GM04504 (cell line): ENCODE measurements at places on chromosomes 1 and 21.

- DNase-seq = no peak
These were observed 48.4 kb upstream of the C1orf198 start for GRCh38 chr1:230916587-230917283.

GRCh38 chr1:231240531-231240882 lies 505 bp upstream of the GNPAT start:
- DNase-seq = no peak

DNA sequence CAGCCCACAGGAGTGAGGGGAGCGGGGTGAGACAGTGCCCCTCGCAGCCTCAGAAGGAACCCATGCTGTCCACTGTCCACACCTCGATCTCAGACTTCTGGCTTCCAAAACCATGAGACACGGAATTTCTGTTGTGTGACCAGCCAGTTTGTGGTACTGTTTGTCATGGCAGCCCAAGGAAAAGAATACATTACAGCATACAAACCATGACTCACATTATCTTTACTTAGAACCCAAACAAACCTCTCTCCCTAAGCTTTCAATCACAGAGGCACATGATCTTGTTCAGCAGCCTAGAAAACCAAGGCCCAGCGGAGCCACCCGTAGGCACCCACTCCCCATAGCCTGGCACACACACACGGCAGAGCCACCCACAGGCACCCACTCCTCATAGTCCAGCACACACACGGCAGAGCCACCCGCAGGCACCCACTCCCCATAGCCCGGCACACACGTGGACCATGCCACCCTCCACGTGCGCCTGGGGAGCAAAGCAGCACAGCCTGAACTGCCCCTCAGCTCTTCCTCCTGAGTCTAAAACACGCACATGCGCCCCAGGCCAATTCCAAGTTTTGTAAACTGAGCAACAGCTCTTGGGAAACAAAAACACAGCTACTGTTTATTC lies 458 bp upstream of the KRTAP10-4 start:
- DNase-seq = no peak

GRCh38 chr1:22318279-22318981 lies 133.2 kb upstream of the ZBTB40 start:
- no peak for DNase-seq

DNA sequence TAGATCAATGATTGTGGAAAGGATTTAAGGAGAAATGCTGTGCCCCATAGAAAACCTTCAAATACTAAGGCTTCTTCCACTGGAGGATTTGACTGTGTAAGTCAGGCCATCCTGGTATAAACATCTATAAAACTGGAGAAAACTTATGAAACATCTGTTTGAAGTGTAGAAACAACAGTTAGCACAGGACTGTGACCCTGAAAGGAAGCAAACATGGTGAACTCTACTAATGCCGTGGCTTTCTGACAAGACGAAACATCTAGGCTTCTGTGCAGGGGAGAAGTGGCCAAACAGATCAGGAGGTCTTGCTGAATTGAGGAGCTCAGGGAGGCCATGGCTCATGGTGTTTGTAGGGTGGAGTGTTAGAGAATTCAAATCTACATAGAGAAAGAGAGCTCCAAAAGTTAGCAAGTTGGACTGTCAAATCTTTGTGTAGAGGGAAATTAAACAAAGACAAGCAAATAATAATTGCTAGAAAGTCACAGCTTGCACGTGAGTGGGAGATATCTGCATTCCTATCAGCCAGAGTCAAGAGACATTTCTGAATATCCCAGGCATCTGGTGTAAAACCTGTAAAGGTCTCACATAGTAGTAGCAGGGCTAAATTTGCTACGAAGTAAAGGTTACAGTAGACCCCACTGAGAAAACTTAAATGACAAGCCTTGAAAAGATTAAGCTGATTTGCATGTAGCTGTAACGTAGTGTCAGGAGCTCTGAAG lies 566.8 kb upstream of the B3GALT2 start:
- no peak for DNase-seq

DNA sequence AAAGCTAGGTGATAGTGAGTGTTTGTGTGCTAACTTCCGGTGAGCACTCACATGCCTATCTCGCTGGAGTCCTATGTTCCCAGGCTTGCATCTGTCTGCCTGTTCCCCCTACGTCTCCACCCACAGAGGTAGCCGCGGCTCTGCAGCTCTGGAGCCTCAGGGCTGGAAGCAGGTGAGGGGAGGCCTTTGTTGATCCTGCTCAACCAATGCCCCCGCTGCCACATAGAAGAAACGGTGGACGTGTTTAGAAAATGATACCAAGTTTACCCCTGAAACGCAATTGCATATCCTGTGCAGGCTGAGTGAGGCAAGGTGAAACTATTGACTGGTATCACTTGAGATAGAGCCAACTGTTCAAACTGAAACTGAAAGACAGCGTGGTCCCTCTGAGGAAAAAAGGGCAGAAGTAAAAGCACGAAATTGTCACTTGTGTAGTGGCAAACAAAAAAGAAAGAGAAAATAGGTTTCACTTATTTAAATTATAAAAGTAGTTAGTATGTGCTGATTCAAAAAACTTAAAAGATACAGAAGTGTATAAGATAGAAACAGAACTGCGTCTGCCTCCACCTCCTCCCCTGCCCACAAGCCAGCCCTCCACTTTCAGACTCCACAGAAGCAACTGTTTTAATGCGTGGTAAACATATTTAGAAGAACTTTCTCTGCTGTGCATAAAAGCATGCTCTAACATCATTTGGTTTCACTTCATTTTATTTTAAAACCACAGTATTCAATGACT lies 38.6 kb upstream of the ETS2 start:
- no peak for DNase-seq

DNA sequence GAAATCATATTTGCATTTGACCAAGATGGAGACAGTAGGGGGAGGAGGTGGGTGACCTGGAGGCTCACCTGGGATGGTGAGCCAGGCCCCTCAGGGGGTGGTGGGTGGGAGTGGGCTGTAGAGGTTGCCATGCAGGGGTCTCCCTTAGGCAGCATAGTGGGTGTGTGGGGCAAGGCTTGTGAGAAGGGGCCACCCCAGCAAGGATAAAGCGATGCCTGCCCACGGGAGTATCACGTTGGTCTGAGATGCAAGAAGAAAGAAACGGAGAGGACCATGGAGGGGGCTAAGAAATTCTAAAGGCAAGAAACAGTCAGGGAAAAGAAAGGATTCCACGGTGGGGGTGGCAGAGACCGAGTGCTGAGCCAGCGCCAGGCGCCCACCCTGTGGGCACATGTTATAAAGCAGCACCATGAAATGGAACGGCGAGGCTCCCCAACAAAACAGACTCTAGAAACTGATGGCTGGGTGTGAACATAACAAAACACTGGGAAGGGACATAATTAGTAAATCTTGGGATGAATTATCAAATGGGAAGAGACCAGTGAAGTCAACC lies 11.7 kb upstream of the C2CD2 start:
- no peak for DNase-seq

DNA sequence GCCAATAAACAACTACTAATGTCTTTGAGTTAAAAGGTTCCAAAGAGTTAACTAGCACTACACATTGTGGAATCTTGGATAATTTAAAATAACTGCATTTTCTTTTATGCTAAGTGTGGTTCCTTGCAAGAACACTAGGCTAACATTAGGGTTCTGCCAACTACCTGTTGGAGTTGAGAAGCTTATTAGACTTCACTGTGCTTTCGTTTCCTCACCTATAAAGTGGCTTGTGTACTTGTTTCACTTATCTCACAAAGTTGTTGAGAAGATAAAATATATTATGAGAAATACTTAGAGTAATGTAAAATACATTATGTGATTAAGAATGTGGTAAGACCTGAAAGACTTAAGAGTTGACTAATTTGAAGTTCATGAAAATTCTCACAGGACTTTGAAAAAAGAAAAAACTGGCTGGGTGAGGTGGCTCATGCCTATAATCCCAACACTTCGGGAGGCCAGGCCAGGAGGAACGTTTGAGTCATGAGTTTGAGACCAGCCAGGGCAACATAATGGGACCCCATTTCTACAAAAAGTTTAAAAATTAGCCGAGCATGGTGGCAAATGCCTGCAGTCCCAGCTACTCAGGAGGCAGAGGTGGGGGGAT lies 5.6 kb upstream of the RRAGC start:
- no peak for DNase-seq

DNA sequence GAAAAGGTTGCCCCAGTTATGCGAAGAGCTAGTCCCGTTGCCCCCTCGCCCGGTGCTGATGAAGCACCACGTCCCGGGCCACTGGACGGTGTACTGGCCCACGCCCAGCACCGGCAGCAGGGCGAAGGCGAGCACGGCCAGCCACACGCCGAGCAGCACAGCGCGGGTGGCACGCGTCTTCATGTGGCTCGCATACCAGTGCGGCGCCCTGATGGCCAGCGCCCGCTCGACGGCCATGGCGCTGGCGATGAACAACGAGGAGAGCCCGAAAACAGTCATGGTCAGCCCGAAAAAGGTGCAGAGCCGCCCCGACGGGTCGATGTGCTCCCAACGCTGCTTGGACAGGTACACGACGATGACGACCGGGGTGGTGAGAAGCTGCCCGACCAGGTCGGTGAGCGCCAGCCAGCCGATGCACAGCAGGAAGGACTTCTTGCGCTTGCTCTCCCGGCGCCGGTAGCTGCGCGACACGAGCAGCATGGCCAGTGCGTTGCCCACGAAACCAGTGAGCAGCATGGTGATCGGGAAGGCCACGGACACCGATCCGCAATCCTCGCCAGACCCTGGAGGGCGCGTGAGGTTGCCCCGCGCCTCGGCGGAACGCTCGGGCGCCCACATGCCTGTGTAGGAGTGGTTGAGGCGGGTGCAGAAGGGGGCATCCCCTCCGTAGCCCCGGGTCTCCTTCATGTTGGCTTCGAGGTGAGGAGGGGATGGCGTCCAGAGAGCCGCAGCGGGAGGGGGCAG lies 553 bp downstream of the PTGER3 start:
- DNase-seq = no peak

GRCh38 chr1:165635329-165635728 lies 4.3 kb downstream of the MGST3 start:
- no peak for DNase-seq

DNA sequence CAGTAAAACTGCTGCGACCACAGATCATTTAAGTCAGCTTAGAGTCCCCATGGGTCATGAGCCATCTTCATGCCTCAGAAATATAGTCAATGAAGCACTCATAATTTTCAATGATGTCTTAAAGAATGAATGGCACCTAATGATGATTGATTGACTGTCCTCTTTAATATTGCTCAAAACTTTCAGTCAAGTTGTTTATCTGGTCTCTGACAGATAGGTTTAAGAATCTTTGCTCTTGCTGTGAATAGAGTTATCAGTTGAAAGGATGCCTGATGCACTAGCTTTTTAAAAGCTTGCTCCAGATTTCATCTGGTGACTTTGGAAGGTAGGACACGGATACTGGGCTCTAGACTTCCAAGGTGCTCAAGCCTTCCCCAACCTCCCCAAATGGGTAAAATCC lies 45.1 kb downstream of the COLGALT2 start:
- DNase-seq = no peak

GRCh38 chr1:2438038-2438437 lies 25.7 kb upstream of the PEX10 start:
- no peak for DNase-seq

GRCh38 chr1:7519861-7520395 lies 251.2 kb upstream of the VAMP3 start:
- no peak for DNase-seq

DNA sequence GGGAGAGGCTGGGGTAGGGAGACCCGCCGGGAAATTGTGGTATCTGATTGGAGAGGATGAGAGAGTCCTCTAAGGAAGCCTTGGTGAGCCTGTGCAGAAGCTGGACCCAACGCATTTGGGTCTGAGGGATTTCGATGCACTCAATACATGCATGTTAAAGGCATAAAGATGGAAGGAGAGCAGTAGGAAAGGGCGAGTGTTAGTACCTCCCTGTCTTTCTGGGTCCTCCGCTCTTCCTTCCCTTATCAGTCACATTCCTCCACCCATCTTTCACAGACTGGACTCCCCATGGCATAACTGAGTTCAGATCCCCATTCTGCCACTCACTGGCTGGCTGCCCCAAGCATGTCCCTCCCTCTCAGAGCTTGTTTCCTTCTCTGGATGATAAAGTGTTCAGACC lies 7.3 kb downstream of the RGS16 start:
- DNase-seq = no peak

DNA sequence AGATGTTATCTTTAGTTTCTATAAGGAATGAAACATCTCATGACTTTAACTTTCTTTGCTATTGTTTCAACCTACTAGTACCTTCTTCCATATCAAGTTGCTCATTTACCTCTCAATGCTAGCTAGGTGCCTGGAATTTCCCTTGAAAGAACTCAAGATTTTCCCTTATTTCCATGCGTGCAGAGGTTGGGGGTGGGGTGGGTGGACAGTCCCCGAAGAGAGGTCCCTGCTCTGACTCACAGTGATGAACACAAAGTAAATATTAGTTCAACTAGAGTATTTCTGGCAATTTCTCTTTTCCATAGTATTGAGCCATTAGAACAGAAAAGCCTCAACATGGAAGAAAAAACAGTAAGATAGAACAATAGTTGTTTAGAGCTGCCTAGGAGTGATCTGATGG lies 239.0 kb upstream of the ZP4 start:
- no peak for DNase-seq

GRCh38 chr1:244304156-244304555 lies 147.6 kb downstream of the ADSS2 start:
- DNase-seq = no peak

DNA sequence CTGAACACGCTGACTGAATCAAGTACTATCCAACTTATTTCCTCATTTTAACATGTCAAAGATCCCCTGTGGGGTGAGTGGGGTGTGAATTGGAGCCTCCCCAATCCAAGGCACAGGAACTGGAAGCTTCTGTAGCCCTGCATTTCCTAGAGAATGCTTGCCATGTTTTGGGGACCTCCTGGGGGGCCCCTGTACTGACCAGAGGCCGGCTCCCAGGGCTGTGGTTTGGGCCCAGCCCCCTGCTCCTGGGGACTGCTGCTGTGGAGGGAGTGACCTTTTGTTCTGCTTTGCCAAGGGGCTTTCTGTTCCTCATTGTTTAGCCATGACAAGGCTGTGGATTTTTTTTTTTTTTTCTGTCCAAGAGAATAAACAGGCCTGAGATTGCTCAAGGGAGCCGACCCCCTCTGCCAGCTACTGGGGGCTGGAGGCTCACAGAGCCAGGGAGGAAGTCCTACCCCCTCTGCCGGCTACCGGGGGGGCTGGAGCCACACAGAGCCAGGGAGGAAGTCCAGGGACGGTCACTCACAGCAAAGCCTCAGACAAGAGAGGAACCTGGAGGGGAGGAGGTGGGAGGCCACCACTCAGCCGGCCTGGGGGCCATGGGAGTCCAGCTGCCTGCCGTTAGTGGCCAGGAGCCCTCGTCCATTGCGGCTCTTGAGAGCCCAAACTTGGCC lies 17.4 kb downstream of the TNFRSF1B start:
- peak; percentile 35 for DNase-seq

DNA sequence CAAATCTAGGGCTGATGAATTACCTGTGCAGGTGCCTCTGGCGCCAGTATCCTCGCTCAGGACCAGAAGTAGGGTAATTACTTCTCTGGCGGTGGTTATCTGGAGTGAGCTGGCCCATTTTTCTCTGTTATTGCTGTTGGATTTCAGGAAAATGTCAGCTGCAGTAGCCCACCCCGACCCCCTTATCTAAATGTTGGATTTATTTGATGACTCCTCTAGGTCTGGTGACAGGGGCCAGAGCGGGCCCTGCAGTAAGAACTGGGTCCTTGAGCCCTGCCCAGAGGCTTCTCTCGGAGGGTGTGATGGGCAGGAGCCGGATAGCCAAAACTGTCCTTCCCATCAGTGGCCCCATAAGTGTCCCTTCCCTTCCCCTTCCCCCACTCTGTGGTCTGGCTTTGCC lies 384.3 kb downstream of the PTPRU start:
- no peak for DNase-seq
